ENCODE measurements at places on chromosomes 4 and X. TPM values are rescaled to one million over a fixed set of nuclear protein-coding genes. Genes with fewer than 3 reads are reported as not detected.

DNA sequence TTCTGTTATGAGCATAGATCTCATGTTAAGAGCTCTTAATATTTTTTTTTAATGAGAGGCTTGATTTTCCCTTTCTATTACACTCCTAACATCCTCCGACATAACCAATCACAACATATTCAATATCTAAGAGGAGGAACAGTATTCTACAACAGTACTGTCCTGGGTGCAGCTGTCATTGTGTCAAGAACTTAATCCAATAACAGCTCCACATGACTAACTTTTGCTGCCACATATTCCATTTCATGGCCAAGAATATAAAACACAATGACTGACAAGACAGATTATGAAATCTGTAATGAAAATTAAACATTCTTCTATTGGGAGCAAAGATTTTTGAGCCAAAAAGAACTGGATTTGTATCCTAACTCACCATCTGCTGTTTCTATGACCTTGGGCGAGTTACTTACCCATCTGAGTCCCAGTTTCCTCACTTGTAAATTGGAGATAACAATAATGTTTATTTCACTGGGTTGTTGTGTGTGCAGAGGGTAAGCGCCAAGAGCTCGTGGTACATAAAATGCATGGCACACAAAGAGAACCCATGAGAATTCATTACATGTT, 405.6 kb downstream of the SPRY1 start:
- no peak for DNase-seq

- no peak for DNase-seq
These were observed 907.6 kb downstream of the FSTL5 start for GRCh38 chr4:161256172-161256571.

The ZNF157 gene
- total RNA-seq: 2.2 TPM

- peak; percentile 16 for DNase-seq
These were observed 99.0 kb upstream of the SPANXC start for GRCh38 chrX:141341341-141341740.

Data from MG63 (cell line).